Muscle of back (tissue), 13 donors: ENCODE measurements at places on chromosomes 13 and 19. TPM values are rescaled to one million over a fixed set of nuclear protein-coding genes. Genes with fewer than 3 reads are reported as not detected.

The ZNF665 gene
- polyA plus RNA-seq, result 2.9 TPM

The PRDX2 gene
- 142 TPM for polyA plus RNA-seq

The NCR1 gene
- 0.67 TPM for polyA plus RNA-seq

The ONECUT3 gene
- 0.03 TPM for polyA plus RNA-seq

The NANOS3 gene
- 1.7 TPM for polyA plus RNA-seq

The KASH5 gene
- not detected for polyA plus RNA-seq

The ZNF441 gene
- 5.5 TPM for polyA plus RNA-seq

The CCL25 gene
- polyA plus RNA-seq, result not detected

The TNFRSF19 gene
- 15.7 TPM for polyA plus RNA-seq

The VN1R2 gene
- not detected for polyA plus RNA-seq

GRCh38 chr19:46620716-46621115, 4.2 kb downstream of the PTGIR start:
- no peak for DNase-seq

- DNase-seq, result peak; percentile 93
Observed at GRCh38 chr19:10461047-10461949, 41.0 kb downstream of the PDE4A start.

DNA sequence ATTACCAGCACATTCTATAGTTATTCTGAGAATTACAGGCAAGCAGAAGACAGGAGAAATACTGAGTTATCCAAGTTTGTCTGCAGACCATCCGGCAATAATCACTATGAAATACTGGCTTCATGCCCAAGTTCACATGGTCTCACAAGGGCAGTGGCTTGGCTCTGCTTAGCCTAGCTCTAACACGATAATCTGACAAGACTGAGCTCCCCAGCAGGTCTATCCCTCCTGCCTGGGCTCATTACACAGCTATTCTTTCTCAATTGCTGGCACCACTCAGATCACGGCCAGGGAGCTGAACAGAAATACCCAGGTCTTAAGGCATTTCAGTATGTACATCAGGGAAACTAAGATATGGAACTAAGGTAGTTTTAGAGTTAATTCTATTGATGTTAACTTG, 361.6 kb upstream of the PCDH20 start:
- peak; percentile 61 for DNase-seq

DNA sequence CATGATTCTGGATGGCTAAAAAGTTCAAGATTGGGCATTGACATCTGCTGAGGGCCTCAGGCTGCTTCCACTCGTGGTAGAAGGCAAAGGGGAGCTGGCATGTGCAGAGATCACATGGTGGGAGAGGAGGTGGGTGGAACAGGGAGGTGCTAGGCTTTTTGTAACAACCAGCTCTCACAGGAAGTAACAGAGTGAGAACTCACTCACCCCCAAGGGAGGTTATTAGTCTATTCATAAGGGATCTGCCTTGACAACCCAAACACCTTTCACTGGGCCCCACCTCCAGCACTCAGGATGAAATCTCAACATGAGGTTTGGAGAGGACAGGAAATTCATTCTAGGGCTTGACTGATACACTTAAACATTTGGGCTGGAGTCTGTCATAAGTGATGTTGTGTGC, 197.7 kb upstream of the RNF113B start:
- no peak for DNase-seq

DNA sequence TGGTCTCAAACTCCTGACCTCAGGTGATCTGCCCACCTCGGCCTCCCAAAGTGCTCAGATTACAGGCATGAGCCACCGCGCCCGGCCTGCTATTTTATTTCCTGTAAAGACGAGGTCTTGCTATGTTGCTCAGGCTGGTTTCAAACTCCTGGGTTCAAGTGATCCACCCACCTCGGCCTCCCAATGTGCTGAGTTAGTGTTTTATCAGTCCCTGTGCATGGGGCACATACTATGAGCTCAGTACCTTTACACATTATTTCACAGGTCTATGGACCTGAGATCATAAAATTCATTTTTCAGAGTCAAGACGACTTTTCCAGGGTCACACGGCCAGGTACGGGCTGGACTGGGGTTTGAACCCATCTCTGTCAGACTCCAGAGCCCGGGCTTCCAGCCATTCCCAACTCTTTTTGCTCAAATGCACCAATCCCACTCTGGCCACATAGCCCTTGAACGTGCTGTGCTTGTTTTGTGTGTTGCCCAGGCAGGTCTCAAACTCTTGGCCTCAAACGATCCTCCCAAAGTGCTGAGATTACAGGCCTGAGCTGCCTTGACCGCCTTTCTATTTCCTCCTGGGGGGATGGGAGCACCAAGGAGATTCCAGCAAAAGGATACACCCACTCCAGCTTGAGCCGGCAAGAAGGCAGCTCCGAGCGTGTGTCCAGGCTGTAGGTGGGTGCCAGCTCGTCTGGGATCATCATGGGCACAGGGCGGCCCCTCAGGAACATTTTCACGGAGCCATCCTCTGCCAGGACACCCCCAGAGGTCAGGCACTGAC, 1.1 kb downstream of the EML2 start:
- DNase-seq, result no peak

DNA sequence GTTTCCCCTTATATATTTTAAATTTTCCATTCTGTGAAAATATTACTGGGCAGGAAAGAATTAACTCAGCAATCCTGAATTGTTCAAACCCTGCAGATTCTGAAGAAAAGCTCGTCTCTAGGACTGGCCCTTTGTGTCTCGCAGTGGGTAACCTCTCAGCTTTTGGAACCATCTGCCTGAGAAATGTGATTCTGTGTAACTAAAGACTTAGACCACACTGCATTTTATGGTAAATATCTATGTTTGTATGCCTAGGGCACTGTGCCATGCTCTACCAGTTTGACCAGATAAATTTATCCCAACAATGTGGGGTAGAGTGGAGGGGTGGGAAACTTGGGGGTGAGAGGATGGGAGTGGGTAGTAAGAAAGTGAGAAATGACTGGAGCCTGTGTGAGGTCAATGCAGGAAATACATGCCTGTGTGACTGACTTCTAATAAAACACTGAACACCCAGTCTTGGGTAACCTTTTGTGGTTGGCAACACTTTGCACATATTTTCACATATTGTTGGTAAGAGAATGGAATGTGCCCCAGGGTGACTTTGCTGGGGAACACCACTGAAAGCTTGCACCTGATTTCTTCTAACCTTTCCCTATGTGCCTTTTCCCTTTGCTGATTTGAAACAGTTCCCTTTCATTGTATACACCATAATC, 1181.9 kb downstream of the OLFM4 start:
- no peak for DNase-seq

- DNase-seq, result peak; percentile 21
Observed at GRCh38 chr19:20078581-20079031, 806 bp downstream of the ZNF90 start.

GRCh38 chr19:57934820-57935665, at the start of gene ZNF418:
TSS of gene ZNF418 (minus strand) at chr19:57935402. CDS start at chr19:57933822, 1,580 bp downstream.
- peak; percentile 84 for DNase-seq

DNA sequence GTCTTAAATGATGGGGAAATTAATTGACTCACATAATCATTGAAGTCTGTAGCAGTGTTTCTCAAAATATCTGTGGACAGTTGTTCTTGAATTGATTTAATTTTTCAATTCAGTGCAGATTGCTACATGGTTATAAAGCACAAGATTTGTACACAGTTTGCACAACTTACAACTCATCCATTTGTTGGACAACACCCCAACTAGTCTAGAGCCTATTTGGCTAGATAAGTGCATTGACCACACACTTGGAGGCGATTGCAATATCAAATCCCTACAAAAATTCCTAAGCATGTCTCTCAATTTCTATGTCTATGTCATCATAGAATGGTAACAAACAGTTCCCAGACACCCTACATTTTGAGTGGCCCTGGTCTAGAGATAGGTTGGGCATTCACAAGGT, 48.0 kb upstream of the IPO5 start:
- DNase-seq, result no peak

GRCh38 chr13:43085545-43085944, 62.2 kb downstream of the DNAJC15 start:
- DNase-seq, result peak; percentile 50

GRCh38 chr13:48492096-48492440, 40.8 kb downstream of the RCBTB2 start:
- DNase-seq, result no peak

- no peak for DNase-seq
Observed at GRCh38 chr19:2045501-2046045, 5.5 kb downstream of the MKNK2 start.

GRCh38 chr19:54967611-54968010, 1.4 kb downstream of the NLRP2 start:
- no peak for DNase-seq

- peak; percentile 87 for DNase-seq
Observed at GRCh38 chr19:6740589-6741343, 1.3 kb downstream of the TRIP10 start.

- DNase-seq, result no peak
Observed at GRCh38 chr13:46983881-46984280, 87.0 kb upstream of the HTR2A start.
